ENCODE measurements at places on chromosomes 11 and 22.
A peak's percentile ranks its signal among the peaks of the same experiment; 100 is the strongest.

GRCh38 chr11:33723238-33723881, 12.9 kb downstream of the CD59 start:
- DNase-seq = no peak

DNA sequence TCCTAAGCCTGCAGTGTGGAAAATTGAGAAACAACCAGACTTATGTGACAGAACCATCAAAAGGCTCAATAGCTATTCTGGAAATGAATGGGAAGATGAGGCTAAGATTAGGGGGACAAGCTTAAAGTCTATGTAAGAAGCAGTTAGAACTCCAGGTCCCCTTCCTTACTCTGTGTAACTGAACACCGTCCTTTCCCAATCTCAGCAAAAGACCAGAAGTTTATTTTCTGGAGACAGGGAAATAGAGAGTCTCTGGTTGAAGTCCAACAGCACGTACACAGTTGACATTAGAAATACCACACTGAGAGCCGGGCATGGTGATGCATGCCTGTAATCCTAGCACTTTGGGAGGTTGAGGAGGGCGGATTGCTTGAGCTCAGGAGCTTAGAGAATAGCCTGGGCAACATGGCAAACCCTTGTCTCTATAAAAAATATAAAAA, 93.9 kb downstream of the CD44 start:
- DNase-seq = no peak

- no peak for DNase-seq
Observed at GRCh38 chr22:49189871-49190270, 637.8 kb downstream of the BRD1 start.

DNA sequence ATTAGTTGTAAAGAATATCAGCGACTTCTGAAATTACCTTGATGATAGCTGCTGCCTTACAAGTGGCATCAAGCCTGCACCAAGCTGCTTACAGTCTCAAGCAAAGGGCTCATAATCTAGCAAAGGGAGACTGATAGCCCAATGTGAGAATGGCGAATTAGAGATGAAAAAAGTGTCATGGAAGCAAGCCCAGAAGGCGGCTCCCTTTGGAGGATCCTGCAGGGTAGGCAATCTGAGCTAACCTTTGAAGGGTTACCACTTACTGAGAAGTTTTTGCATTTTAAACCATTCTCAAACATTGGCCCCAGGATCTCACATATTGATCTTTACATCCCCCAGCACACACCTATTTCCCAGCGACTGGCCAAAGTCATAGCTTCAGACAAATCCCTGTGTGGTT, 18.5 kb downstream of the GAB2 start:
- DNase-seq = no peak

GRCh38 chr11:80822308-80822707, 1381.5 kb upstream of the TENM4 start:
- no peak for DNase-seq

- peak; percentile 5 for DNase-seq
Observed at GRCh38 chr22:25362215-25362882, 142.9 kb downstream of the CRYBB2 start.

DNA sequence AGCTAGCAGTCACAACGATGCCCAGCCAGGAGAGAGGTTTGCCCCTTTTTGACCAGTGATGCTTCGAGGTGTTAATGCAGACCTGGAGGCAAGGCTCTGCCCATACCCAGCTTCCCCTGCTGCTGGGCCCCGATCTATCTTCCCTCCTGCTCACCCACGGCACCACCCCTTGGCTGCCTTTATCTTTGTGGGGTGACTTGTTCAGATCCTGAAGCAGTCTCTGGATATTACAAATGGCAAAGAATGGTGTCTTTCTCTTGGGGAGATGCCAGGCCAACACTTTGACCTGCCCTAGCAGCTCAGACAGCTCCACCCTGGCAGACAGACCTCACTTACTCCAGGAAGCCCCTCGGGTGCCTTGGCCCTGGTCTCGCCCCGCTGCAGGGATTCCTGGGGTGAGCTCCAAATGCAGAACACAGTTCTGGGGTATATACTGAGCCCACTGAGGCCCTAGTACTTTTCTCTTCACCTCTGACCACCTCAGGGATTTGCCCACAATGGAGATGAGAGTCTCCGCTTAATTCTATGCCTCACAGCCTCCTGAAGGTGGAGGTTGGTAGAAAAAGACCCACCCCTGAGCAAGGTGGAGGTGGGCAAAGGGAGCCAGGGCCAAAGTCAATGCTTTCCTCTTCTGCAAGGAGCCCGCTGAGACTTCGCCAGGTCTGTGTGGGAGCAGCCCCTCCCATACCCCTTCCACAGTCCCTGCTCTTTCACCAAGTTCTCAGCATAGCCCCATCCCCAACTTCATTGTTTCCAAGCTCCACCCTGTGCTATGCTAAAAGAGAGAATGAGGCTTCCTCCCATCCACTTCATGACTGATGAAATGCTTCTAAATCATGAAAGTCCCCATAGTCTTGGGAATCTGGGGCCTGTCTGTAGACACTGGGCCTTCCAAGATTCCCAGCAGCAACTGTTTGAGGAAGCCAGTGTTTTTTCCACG, 11.1 kb upstream of the ST3GAL4 start:
- DNase-seq = no peak

GRCh38 chr22:16845881-16846280, 20.7 kb upstream of the XKR3 start:
- no peak for DNase-seq

DNA sequence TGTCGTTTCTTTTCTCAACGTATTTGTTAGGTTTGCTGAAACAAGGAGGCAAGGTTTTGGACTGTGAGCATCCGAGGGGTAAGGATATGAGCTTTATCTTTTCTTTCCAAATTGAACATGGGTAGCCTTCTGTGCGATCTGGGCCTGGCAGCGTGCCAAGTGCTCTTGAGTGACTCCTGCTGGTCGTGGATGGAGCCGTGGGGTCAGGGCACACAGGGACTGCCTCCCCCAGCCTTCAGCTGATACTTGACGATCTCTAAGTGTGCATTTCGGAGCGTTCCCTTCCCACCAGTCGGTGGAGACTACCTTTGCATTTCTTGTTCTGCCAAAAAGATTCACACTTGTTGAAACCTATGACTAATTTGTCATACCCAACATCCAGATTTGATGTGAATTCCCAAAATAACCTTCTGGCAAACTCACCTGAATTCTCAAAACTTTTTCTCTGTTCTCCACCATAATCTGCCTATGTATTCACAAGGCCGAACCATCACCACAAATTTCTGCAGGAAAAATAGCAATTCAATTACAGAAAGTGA, 40.1 kb upstream of the CLMP start:
- DNase-seq = no peak

DNA sequence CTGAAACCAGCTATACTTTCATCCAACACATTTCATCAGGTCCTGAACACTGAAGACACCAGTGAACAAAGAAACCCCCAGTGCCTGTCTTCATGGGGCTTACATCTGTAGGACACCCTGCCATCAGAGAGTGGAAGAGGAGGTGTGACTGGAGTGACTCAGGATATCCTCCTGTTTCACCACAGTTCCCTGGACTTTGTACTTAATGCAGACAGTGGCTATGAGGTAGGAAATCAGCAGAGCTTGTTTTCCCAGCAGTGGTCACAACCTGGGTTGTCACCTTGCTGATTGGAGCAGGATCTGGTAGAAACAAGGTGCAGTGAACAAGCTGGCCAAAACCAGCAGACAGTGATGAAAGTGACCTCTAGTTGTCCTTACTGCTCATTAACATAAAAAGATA, 128.8 kb downstream of the KIRREL3 start:
- DNase-seq = no peak

DNA sequence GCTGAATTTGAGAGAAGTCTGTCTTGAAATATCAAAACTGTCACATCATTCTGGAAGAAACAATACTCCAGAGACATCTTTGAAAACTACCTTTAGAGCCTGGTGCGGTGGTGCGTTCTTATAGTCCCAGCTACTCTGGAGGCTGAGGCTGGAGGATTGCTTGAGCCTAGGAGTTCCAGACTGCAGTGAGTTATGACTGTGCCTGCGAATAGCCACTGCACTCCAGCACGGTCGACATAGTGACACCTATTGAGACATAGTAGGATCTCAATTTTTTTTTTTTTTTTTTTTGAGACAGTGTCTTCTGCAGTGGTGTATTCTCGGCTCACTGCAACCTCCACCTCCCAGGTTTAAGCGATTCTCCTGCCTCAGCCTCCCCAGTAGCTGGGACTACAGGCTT, 11.5 kb upstream of the AIFM3 start:
- no peak for DNase-seq

DNA sequence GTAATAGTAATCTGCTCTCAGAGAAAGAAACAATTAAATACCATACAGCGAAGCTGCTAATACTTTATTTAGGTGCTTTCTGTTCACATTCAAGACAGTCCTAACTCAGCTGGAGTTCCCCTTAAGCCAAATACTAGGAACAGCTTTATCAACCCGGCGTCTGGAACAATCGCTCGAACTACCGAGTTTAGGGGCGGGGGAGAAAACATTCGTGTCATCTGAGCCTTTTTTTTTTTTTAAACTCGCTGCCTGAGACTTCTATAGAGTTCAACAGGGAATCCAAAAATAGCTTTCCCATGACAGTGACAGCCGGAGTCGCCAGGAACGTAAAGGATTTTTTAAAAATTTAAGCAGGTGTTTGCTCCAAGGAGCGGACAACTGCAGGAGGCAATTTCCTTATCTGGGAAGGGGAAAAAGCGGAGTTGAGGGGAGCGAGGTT, 852 bp downstream of the TRAF6 start:
- DNase-seq = no peak

DNA sequence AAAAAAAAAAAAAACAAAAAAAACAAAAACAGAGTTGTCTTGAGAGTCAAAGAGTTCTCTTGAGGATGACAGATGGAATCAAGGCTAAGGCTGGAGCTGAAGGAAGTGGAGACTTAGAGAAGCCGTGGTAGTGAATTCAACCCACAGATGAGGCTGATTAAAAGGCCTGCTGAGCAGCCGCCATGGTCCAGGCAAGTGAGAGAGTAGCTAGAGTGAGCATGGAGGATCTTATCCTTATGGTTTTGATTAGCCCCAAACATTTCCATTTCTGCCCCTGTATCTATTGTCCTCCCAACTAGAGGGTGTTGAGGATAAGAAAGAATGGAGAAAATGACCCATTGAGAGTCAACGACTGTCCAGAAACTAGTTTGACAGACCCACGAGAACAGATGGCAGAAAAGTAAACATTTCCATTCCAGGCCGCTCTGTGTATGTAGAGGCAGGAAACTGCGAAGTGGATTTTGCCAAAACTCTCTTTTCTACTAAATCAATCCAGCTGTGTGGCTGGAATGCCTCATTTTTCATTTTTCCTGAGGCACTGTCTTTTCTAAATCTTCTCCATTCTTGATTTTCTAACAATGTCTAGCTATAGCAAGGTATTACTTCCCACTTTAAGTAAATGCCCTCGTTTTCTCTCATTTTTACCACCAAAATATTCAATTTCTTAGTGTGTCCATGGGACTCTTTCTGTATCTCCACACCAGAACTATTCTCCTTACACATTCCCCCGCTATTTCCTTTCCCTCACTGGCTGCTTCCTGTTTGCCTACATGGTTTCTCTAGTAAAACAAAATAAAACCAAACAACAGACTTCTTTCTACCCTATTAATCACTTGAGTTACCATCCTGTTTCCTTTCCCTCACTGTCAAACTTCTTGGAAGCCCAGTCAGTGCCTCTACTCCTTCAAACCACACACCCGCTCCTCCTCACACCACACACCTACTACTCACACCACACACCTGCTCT, 5.4 kb upstream of the MMP8 start:
- no peak for DNase-seq

DNA sequence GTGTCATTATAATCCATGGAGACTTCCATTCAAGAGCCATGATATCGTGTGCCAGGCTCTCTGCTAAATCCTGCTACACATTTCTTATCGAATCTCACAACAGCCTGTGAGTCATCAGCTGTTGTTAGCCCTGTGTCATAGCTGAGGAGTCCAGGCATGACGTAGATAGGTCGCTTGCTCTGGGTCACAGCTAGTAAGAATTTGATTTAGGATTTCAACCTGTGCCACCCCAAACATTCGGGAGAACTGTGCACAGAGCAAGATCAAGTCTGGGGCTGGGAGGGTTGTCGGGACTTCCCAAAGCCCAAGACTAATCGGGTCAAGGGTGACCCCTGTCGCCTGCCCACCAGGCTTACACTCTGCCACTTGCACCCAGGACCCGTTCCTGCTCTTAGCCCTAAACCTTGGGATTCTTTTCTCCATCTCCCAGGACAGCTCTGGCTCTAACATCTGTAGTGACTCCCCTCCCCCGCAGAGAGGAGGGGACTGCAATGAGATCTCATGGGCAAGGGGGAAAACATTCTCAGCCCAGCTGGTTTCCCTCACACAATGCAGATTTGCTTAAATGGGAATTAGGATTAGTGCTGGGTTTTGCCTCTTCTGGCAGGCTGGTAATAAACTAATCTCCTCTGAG, 34.3 kb downstream of the TSPAN18 start:
- no peak for DNase-seq

DNA sequence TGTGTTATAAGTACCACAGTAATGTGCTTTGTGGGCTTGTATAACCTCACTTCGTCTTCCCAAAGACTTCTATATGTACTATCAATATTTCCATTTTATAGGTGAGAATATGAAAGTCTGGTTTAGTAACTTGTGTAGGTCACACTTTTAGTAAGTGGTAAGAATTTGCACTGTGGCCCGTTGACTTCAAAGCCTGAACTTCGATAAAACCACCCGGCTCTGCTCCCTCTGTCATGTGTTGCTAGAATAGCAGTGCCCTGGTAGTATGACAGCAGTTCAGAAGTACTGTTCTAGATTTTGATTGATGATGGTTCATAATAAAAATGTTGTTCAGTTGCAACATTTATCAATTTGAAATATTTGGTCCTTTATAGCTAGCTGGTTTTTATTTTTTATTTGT, 110.2 kb upstream of the SORL1-AS1 start:
- DNase-seq = no peak

DNA sequence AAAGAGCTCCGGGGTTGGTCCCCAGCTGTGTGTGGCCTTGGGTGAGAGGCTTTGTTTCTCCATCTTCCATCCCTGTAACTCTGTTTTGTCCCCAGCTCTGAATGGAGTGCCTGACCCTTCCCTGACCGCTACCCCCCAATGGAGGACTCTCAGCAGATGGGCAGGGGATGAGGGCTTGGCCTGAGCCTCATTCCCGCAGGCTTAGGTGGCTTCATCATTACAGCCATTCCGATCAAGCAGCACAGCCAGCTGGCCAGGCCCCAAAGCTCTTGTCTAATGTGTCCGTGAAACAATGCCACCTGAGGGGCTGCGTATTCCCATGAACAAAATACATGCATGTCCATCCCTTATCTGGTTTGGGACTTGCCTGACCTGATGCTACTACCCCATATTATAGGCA, 3.9 kb upstream of the CDC42EP2 start:
- DNase-seq = no peak

GRCh38 chr22:45336971-45337431, 27.3 kb downstream of the FAM118A start:
- DNase-seq = no peak

All from NCI-H187 (cell line).